CD8-positive, alpha-beta T cell (primary cell): ENCODE measurements at places on chromosomes 4 and X.

DNA sequence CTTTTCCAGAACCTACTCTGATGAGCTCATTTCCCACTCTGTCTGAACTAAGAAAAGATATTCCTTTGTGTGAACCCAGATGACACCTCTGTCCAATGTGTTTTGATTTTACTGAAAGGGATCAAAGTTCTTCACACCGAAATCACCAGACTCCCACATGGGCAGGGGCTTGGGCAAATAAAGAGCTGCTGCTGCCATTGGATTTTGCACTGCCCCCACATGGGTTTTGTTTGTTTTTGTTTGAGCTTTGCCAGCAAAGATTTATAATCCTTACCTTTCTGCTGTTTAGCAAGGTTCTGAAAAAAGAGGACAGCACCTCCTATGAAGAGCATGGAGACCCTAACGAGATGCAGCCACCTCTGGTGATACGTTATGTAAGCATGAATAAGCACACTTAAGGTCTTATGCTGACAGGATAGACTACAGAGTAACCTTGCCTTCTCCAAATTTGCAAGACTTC, 44.3 kb downstream of the HSD17B13 start:
- no peak for DNase-seq

GRCh38 chr4:79574741-79575451, 166.9 kb upstream of the GK2 start:
- no peak for DNase-seq

DNA sequence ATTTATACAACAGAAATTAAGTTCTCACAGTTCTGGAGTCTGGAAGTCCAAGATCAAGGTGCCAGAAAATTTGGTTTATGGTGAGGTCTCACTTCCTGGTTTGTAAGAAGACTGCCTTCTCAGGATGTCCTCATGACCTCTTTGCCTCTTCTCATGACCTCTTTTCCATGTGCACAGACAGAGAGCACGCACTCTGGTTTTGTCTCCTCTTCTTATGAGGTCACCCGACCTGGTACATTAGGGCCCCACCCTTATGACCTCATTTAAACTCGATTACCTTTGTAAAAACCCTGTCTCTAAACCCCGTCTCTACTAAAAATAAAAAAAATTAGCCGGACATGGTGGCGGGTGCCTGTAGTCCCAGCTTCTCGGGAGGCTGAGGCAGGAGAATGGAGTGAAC, 155.9 kb downstream of the KIT start:
- DNase-seq = no peak

- no peak for DNase-seq
These were observed 46.0 kb upstream of the MGST2 start for GRCh38 chr4:139619644-139620043.

DNA sequence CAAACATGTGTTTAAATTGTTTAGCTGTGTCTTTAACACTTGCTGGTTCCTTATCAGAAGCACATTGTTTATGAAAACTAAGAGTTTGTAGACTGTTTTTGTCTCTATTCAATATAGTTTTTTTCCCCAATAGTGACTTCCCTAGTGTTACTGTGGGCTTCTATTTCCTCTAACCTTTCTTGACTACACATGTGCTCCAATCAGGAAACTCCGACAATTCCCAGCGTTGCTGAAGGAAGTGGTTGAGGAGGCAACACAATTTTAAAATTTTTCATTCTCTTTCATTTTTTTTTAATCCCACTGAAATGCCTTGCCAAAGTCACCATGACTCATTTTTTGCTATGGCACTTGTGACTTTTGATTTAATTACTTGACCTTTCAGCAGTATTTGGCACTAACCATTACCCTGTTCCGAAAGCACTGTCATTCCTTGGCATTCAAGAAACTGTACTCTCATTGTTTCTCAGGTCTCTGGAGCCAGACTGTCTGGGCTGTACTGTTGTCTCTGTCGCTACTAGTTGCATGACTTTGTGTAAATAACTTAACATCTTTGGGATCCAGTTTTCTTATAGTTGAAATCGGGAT, 67.6 kb upstream of the FREM3 start:
- DNase-seq = no peak

DNA sequence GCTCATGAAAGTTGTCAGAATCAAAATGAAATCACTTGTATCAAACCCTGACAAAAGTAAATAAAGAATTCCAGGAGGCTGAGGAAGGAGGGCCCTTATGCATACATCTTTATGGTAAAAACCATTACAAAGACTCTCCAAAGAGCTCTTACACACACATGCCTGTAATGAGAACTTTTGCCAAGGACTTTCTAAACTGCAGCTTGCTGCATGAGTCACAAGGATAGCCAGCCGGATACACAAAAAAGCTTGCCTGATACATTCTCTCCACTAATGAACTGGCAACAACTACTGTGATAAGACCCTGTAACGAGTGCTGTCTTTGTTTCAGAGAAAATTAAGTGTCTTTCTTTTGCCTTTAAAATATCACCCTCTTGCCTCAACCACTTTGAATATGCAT, 618.1 kb downstream of the PPP4R3C start:
- DNase-seq = no peak

DNA sequence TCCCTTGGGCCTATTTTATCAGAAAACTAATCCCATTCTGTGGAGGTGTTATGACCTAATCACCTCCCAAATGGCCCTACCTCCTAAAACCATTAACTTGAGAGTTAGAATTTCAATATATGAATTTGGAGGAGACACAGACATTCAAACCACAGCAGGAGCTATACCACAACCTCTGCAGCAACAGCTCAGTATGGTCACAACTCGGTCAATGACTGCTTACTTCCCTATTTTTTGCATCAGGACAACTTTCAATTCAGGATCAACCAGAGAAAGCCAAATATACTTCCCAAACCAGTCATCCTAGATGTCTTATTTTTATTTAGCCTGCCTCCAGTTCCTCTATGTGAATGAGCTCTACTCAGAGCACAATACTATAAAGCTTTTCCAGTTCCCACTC, 11.3 kb upstream of the SMARCA5 start:
- no peak for DNase-seq
